Activated CD8-positive, alpha-beta memory T cell treated with anti-CD3 and anti-CD28 coated beads for 48 hours (primary cell): ENCODE measurements at places on chromosomes 5 and 9.

DNA sequence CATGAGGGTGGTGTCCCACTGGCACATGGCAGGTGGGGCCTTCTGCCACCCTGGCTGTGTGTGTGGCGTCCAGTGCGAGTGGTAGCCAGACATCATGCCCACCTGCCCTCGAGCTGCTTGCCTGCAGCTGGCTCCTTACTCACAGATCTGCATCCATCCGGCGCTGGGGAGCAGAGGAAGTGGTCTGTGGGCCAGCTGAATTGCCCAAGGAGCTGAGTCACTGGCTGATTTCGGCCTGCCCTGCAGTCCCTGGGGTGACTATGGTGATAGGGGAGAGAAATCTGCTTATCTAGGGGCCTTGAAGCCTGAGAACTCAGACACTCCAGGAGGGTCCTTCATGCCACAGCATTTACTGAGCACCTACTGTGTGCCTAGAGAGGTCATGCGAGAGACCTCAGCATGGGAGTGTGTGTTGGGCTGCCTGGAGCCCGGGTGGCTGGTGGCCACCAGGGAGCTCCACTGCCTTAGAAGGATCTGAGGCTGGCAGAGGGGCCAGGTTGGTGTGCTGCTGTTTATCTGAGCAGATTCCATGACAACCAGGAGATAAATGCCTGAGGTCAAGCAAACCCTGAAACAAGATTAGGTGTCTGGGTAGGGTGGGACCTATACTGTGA is 57.1 kb downstream of the SLC22A5 start:
- peak; percentile 44 for DNase-seq

DNA sequence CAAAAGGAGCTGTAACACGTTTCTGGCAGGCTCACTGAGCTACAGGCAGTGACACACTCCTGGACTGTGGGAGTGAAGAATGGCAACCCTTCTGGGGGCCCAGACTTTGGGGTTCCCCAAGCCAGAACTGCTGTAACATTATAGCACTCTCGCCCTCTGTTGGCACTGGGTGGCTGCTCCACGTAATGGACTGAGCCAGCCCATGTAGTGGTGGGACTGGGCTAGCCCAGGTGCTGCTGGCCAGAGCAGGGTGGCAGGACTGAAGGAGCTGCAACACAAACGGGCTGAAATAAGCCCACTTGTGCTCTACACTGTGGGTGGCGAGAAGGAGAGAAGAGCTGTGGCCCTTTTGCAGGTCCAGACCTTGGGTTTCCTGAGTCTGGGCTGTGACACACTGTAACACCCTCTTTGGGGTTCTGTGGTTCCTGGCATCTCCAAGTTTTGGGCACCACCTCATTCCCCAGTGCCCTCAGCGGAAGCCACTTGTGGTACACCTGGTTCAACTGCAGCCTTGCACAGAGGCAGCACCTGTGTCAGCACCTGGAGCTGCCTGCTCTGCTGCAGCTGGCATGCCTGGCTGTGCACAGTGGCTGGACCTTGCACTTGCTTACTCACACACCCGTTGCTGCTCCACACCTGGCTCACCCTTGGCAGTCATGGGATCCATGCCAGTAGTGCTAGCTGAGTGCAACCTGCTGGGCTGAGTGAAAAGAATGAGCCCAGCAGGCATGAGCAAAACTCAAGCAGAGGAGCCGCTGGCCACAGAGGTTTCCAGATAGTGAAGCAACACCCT is 95.0 kb upstream of the PRR16 start:
- DNase-seq: no peak

DNA sequence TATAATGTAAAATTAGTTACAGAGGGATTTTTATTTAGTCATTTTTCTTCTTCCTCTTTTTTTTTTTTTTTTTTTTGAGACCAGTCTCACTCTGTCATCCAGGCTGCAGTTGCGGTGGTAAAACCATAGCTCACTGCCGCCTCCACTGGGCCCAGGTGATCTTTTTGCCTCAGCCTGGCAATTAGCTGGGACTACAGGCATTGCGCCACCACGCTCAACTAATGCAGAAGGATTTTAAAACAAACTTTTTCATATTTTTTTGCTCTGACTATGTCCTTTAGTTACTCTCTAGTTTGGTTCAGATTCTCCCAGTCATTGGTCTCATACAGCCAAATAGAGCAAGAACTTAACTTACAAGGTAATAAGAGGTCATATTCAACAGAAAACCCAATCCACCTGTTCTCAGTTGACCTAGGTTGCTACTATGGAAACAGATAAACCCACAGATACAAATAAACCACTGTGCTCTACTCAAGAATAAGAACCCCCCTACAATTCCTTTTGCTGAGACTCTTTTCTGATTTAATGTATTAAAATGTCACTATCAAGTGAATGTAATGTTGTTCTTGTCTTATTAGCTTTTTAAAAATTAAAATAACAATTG is 50.1 kb upstream of the TTC39B start:
- DNase-seq: no peak

GRCh38 chr5:147436596-147436995 is 73.3 kb downstream of the DPYSL3 start:
- DNase-seq: no peak

GRCh38 chr9:120689860-120690259 is 24.4 kb downstream of the MEGF9 start:
- DNase-seq: no peak

- no peak for DNase-seq
Measured at GRCh38 chr9:22374051-22374450, 72.6 kb upstream of the DMRTA1 start.

DNA sequence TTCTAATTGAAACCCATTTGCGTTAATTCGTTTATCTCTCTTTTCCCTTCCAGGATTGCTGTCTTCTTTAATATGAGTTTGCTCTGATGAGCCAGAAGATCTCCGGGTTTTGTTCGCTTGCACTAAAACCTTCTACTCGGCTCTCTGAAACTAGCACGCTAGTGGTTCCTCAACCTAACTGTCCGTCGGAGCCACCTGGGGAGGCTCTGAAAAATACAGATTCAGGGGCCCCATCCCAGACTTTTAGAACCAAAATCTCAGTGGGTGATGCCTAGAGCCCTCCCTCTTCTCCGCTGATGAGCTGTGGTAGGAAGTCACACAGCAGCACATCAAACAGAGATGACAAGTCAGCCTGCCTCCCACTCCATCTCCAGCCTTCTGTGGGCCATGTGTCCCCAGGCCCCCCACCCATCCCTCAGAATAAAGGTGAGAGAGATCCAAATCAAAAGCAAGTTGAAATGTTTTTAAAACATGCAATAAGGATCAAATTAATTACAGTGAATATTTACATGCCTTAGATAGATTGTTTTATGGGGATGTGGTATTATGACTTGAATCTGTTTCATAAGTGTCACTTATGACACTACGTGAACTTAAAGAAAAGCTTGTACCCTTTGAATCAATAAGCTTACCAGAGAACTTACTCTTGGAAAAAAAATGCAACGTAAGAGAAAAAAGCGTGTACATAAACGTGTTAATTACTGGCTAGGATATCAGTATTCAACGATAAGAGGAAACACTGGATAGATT is 16.4 kb downstream of the FCN2 start:
- DNase-seq: no peak

- DNase-seq: no peak
Measured at GRCh38 chr9:97395745-97396144, 16.2 kb upstream of the TDRD7 start.

DNA sequence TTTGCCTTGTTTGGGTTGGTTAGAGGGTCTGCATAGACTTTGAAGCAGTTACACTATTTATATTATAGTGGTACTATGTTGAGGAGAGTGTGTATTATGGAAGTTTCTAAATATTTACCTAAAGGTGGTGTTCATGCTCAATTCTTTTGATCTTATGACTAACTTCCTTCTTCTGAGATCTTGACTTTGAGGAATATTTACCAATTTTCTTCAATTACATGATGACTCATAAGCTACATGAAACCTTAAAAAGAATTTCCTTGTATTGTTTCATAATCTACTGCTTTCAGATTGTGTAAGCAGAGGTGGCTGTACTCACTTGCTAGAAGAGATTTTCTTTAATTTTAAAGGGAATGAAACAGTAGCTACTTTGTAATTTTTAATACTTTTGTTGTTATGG is 276.1 kb downstream of the TAF11L14 start:
- no peak for DNase-seq

DNA sequence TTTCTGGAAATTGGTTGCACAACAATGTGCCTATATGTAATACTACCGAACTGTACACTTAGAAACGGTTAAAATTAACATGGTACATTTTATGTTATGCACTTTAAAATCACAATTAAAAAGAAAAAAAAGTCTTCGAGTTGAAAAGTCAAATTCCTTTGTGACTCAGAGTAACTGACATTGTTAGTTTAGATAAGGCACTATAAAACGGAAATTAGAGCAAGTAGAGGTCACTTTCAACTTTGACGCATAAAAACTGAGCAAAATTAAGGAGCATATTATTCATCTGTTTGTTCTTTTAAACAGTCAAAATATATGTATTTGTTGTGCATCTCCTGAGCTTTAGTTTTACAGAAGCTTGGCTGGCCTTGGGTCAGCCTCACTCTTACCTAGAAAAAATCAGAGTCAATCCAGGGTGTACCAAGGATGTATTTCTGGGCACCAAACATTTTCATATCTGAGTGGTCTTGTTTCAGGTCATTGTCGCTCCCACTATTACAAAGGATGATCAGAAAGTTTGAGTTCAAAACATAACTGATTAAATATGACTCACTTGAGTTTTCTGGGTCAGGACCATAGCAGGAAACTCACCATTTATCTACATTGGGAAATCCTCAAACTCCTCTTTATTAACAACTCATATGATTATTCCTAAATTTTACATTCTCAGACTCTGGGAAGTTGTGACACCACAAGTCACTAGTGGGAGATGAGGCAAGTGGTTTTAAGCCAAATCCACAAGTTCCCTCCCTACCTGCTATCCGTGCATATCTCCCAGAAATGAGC is 160.6 kb downstream of the CCDC192 start:
- no peak for DNase-seq
